ENCODE measurements at places on chromosomes 2 and 18.

DNA sequence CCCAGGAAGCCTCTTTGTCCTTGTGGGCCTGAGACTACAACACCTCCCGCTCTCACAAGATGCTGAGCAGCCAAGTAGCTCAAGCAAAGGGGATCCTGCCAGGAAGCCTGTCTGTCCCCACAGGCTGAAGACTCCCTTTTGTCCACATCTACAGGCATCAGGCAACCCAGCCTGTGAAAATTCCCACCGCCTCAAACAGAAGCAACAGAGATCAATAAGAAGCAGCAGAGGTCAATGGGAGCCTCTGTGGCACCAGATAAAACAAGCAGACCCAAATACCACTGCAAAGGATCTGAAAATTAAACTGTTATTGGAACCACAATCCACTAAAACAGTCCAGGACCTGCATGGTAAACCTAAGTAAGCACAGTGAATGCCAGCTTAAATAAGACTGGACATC lies 48.5 kb downstream of the ASXL2 start:
- DNase-seq, result no peak

- DNase-seq, result peak; percentile 89
Observed at GRCh38 chr2:47269316-47270232, 114.5 kb upstream of the STPG4 start.

GRCh38 chr2:8935982-8936381 lies 67.5 kb downstream of the MBOAT2 start:
- DNase-seq, result no peak

DNA sequence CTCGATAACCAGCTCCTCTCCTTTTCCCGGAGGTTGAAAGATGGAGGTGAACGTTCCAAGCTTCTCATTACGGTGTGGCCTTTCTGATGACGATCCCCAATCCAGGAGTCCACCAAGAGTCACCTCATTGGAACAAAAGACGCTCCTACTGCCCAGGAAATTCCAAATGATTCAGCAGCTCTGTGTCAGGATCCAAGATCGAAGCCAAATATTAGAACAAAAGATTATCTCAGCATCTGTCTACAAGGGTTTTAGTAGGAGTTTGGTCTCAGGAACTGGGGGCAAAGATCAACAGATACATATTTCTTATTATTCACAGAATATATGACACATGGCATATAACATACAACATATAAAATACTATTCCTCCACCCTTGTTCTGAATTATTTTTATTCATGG lies 161.1 kb upstream of the RAB12 start:
- no peak for DNase-seq

DNA sequence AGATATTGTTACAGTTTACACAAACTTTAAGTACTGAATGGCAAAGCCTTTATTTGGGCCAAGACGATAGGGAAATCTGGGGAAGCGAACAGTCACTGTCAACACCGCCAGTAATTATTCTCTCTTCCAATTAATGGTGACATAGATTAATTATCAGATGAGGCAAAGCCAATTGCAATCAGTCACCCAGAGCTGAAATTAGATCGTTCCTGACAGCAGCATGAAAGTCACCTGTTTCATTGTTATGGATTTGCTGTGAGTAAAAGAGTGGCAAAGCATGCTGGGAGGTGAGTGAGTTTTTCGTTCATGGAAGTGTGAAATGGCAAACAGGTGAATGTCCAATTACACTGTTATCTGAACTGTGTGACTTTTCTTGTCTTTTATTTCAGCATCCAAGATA lies 164.8 kb upstream of the KLHL14 start:
- no peak for DNase-seq

- DNase-seq, result peak; percentile 78
Observed at GRCh38 chr2:82837588-82838304, 1621.3 kb downstream of the SUCLG1 start.

DNA sequence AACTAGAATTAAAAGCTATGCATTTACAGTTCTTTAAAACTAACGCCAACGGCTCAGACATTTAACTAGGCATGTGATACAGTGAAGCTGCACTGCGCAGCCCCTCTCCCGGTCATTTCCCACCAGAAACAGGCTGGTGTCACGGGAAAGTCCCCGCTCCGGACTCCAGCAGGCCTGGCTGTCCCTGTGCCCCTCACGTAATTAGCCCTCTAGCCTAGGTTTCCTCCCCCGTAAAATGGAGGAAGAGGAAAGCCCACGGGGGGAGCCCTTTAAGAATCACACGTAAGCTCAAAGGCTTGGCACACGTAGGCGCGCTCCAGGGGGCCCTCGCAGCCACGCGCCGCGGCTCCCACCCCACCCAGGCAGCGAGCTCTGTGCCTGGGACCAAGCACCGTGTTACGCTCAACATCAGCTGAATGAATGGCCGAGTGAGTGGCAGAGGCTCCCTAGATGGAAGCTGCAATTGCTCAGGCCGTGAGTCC lies 48.0 kb downstream of the KCNIP3 start:
- no peak for DNase-seq

GRCh38 chr18:12315490-12315889 lies 7.4 kb downstream of the TUBB6 start:
- no peak for DNase-seq

GRCh38 chr2:218558986-218559385 lies 9.2 kb downstream of the USP37 start:
- no peak for DNase-seq

DNA sequence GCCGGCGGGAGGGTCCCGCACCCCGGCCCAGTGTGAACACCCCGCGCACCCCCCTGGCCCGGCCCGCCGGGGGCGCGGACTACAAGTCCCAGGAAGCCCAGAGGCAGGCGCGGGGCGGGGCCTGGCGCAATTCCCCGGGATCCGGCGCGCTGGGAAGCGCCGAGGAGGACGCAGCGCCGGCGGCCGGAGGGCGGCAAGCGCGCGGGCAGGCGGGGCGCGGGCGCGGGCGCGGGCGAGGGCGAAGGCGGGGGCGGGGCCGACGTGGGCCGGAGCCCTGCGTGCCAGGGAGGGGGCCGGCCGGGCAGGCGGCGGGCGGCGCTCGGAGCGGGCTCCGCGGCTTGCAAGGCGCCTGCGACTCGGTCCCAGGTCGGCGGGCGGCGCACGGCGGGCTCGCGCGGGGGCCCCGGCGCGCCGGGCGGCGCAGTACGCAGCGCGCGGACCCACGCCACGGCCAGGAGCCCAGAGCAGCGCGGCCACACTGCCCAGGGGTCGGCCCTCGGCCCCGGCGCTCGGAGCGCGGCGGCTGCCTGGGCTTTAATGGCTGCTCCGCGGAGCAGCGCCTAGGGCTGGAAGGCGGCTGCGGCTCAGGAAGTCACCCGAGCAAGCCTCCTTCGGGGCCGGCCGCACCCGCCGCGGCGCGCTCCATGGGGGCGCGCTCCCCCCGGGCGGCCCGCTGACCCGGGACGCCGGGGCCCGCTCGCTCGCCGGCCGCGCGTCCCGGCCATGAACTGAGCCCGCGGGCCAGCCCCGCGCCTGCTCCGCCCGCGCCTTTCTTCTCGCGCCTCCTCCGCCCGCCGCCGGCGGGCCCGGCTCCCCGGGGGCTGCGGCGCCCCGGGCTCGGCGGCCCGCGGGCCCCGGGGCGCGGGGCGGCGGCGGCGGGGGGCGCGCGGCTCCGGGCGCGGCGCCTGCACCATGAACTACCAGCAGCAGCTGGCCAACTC lies at the start of gene AGAP1:
AGAP1 (plus strand) TSS at position 269 of the 941 bp plus-strand sequence.
- DNase-seq, result peak; percentile 96
